ENCODE measurements at places on chromosomes 4 and X. TPM values are rescaled to one million over a fixed set of nuclear protein-coding genes. Genes with fewer than 3 reads are reported as not detected.

Gene SYTL5
- not detected for polyA plus RNA-seq

Gene MEPE
- not detected for polyA plus RNA-seq

Gene TNIP3
- 0.16 TPM for polyA plus RNA-seq

Gene SMPX
- polyA plus RNA-seq: not detected

Gene RAB33A
- polyA plus RNA-seq: 0.10 TPM

Gene MTTP
- polyA plus RNA-seq: 0.01 TPM

Gene GLUD2
- polyA plus RNA-seq: 0.04 TPM

Gene CXCL9
- not detected for polyA plus RNA-seq

Gene CFAP99
- not detected for polyA plus RNA-seq

Gene DDIT4L
- polyA plus RNA-seq: 0.91 TPM

Gene SPANXA2
- not detected for polyA plus RNA-seq

Gene SH3D19
- polyA plus RNA-seq: 15.1 TPM

Gene SHISA3
- not detected for polyA plus RNA-seq

Gene ETDA
- polyA plus RNA-seq: not detected

Gene CPE
- 0.53 TPM for polyA plus RNA-seq

Gene NEUROG2
- not detected for polyA plus RNA-seq

Gene ASB12
- not detected for polyA plus RNA-seq

Gene FAM9B
- polyA plus RNA-seq: not detected

Gene F8A2
- polyA plus RNA-seq: not detected

Gene MAGEA2
- polyA plus RNA-seq: not detected

Gene SLC49A3
- 0.06 TPM for polyA plus RNA-seq

Gene TMSB15B
- 20.0 TPM for polyA plus RNA-seq

Gene IQSEC2
- 4.8 TPM for polyA plus RNA-seq

Gene MAGEA9B
- not detected for polyA plus RNA-seq

Gene KLF8
- 1.8 TPM for polyA plus RNA-seq

Gene PRMT9
- polyA plus RNA-seq: 2.9 TPM

Gene PWWP3B
- polyA plus RNA-seq: 0.04 TPM

Gene FAM133A
- polyA plus RNA-seq: not detected

Gene FAAH2
- 0.73 TPM for polyA plus RNA-seq

Gene SSX2B
- polyA plus RNA-seq: not detected

Gene ARAP2
- polyA plus RNA-seq: 1.8 TPM

Gene TMEM131L
- 4.1 TPM for polyA plus RNA-seq

Gene ZNF157
- not detected for polyA plus RNA-seq

Gene CXCL10
- polyA plus RNA-seq: 0.30 TPM

Gene PPP2R3B
- 20.0 TPM for polyA plus RNA-seq

Gene VCX3A
- polyA plus RNA-seq: not detected

Gene PABPC1L2B
- not detected for polyA plus RNA-seq

Gene UBQLN2
- 10.6 TPM for polyA plus RNA-seq

Gene PNMA6F
- not detected for polyA plus RNA-seq

Gene FGFBP1
- 1,968 TPM for polyA plus RNA-seq

Gene TSPAN6
- 16.2 TPM for polyA plus RNA-seq
